A172 (cell line): ENCODE measurements at places on chromosomes 16 and 17. TPM values are rescaled to one million over a fixed set of nuclear protein-coding genes. Genes with fewer than 3 reads are reported as not detected.

The CBLN1 gene
- not detected in 2 replicates for total RNA-seq

The KCNJ16 gene
- 0.22 TPM in 1 of 2 replicates, not detected in the other for total RNA-seq

The ITFG1 gene
- 68.9 and 73.8 TPM in 2 replicates for total RNA-seq

DNA sequence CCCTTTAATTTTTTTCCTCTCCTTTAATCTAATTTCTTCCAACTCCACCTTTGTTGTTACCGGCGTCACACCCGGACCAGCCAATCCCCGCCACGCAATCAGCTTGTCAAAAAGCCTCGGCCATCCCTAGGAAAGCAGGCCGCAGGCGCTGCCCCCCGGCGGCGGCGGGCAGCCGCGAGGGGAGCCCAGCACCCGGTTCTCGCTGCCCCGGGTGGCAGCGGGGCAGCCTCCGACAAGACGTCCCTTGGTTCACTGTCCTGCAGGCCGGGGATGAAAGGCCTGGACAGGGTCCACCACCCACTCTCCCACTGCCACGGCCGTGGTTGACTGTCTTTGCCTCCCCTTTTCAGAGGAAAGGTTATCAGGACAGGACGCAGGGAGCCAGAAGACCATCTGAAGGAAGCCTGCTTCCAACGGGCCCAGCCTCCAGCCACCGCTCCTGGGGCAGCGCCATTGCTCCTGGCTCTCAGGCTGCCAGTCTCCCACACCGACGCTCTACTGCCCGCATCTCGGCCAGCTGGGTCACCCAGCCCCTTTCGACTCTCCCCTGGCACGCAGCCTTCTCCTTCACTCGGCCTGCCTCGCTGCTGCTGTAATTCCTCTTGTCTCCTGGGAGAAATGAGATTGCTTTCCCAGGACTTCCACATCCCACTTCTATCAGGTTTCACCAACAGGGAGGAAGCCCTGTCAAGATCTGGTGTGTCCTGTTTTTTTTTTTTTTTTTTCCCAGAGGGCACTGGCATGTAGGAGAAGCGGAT is 2.8 kb upstream of the UBTF start:
- DNase-seq, result peak; percentile 38

DNA sequence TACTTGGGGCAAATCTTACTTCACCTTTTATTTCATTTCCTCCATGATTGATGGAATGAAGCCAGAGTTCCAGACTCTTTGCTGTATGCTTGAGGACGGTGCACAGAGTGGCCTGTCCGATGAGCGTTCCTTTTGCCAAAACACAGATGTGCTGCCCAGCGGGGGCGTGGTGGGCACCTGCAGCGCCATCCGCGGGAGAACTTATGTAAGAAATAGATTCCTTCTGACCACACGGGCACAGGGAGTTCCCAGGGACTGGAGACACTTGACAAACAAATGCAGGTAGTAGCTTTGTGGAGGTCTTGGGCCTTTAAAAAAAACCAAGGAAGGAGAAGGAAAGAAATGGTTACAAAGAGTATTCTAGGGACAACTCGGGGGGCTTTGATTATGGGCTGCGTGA is 30.6 kb downstream of the CRAMP1 start:
- no peak for DNase-seq

- no peak for DNase-seq
These were observed 80.3 kb downstream of the GSG1L start for GRCh38 chr16:27983244-27983643.

DNA sequence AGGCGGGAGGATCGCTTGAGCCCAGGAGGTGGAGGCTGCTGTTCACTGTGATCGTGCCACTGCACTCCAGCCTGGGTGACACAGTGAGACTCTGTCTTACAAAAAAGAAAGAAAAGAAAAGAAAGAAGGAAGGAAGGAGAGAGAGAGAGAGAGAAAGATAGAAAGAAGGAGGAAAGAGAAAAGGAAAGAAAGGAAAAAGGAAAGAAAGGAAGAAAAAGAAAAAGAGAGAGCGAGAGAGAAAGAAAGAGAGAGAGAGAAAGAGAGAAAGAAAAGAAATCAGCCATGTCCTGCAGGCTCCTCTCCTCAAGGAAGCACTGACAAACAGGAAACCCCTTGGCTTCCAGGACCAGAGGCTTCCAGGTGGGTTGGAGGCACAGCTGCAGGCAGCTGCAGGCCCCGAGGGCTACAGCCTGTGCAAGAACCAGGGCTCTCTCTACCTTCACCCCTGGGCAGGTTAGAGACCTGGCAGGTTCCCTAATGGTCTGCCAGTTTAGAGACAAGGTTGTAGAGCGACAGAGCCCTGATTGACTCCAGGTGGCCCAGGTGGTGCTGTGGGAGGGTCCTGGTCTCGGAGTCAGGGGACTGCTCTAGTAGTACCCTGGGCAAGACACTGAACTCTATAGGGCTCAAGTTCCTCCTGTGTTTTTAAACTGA is 53.8 kb downstream of the PECAM1 start:
- no peak for DNase-seq

GRCh38 chr16:1474082-1474795 is 589 bp downstream of the CLCN7 start:
- DNase-seq, result no peak

GRCh38 chr16:25613931-25614330 is 77.8 kb upstream of the HS3ST4 start:
- no peak for DNase-seq
